ENCODE measurements at places on chromosomes 7 and 10.

- no peak for DNase-seq
Measured at GRCh38 chr10:11489591-11489990, 121.9 kb downstream of the USP6NL start.

- no peak for DNase-seq
Measured at GRCh38 chr7:26688936-26689506, 175.4 kb downstream of the SKAP2 start.

- DNase-seq: peak; percentile 26
Measured at GRCh38 chr10:103598654-103599115, 105.2 kb downstream of the NEURL1 start.

- no peak for DNase-seq
Measured at GRCh38 chr7:5436003-5436678, 12.5 kb upstream of the TNRC18 start.

DNA sequence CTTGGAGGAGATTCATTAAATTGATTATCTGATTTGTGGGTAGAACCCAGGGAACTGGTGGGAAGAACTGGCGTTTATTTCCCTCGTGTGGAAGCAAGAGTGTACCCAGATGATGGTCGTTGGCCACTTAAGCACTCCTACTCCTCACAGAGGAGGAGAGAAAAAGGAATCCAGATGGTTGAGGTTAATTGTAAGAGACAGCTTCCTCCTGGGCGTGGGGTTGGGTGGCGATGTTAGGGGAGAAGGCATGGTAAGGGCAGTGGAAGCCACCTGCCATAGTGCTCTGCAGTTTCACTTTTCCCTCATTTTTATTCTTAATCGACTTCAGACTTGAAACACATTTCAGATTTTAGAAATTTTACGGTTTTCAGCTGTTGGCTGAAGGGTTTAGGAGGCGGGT, 104.1 kb downstream of the DOCK1 start:
- DNase-seq: no peak

DNA sequence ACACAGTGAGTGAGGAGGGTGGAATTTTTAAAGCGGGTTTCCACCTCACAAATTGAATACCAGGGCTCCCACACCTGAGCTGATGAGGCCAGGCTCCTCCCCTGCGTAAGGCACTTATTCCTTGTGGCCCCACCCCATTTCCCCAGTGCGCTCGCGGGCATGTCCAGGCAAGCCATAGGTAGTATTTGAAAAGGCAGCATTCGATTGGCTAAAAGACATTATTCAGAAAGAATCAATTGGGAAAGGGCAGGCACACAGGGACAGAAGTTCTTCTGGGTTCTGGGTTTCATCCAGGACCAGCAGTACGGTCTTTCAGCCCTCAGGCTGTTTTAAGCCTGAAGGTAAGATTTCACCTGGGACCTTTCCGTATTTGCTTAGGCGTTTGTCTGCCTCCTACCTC, 222.3 kb downstream of the BBS9 start:
- no peak for DNase-seq

DNA sequence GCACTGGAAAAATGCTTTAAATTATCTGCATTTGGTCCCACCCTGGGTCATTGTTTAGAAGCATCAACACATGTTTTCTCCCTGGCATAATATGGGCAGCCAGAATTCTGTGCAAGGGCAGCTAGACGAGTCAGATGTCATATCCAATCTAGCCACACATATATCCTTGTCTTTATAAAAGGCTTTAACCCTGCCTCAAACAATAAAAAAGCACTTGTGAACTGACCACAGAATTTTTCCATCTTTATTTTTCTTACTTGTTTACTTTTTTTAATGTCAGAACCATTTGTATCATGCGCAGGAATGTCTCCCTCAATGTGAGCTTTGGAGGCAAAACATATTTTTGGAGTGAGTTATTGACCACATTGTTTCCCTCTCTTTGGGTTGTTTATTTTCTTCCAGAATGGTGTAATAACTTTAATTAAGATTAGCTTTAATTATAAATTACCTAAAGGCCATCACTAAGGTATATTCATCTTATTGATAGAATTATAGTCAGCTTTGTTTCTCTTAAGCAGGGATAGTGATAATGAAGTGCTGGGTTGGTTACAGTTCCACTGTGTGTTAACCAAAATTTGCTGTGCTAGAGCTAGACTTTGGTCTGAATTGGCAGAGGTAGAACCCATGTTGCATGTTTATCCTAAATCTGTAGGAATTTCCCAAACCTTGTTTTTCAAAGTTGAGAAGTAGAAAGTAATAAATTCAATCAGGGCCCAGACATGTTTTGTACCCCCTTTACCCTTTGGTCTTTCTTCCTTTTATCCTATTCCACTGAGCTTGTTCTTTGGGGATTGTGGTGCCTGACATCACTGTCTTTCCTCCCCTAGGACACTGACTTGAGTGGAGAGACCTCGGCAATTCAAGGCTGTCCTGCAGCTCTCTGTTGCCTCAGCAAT, 1078.4 kb downstream of the KCNMA1 start:
- no peak for DNase-seq

DNA sequence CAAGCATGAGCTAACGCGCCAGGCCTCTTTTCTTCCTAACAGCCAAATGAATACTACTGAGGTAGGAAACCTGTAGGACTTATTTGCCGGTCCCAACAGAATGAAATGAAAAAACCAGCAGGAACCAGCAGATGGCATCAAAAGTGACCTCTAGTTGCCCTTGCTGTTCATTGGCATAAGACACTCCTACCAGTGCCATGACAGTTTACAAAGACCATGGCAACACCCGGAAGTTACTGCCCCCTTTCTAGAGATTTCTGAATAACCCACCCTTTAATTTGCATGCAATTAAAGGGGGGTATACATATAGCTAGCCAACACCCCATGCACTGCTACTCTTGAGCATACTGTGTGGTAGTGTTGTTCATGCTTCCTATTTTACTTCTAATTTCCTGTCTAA, 65.2 kb downstream of the ATE1 start:
- no peak for DNase-seq

GRCh38 chr10:76675951-76676587, 961.5 kb downstream of the KCNMA1 start:
- no peak for DNase-seq

- peak; percentile 35 for DNase-seq
Measured at GRCh38 chr10:95814011-95814727, 58.2 kb downstream of the ENTPD1 start.

GRCh38 chr10:88763441-88763840, 3.6 kb downstream of the LIPN start:
- no peak for DNase-seq

GRCh38 chr10:45053569-45054100, 52.9 kb downstream of the ZNF22 start:
- no peak for DNase-seq

DNA sequence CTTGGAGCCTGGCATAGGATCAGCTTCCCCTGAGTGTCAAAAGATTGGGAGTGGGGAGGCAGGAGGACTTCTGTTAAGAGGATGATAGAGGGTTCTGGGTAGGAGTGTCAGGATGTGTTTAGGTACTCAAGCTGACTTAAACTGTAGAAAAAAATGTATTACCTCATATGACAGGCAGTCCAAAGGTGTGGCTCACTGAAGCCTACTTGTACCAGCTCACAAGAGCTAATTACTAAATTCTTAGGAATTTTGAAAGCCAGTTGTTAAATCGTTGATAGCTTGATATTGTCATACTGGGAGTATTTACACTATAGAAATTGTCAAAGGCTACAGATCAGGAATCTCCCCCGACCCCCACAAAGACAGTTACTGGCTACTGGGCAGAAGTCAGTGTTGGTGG, 32.1 kb downstream of the FAS start:
- DNase-seq: no peak

DNA sequence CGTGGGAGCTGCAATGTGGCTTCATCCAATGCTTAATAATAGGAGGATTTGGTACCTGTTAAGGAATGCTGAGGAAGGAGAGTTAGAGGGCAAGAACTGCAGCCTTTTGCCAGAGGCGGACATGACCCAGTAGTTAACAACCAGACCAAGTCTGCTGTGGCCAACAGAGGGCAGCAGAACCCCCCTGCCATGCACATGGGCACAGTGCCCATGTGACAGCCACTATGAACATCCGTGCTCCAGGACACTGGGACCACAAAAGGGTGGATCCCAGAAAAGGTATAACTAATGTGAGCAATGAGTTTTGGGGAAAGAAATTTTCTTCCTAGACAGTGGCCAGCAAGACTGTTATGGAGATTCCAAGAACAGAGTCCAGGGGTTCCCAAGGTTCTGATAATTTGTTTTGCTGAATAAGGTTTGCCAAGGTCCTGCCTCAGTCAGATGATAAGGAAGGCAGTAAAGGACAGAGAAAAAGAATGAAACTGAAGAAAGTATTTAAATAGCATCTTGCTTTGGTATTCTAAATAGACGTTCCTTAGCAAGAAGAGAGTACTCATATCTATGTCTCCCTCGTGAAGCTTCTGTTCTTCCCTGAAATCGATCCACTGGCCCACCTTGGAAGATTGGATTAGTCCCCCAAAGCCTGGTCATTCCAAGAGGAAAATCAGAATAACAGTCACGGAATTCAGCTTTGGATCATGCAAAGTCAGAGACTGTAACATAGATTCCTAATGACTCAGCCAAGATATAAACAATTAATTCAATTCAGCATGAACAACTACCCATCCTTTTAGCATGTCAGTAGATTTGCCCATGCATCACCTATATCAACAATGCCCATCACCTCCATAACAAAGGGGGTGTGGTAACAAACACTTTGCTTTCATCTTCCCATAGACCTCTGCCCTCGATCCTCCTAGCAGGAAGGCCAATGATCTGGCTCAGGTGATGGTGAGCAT, 56.0 kb downstream of the LGI1 start:
- DNase-seq: no peak

GRCh38 chr7:117399820-117400422, 27.4 kb downstream of the ASZ1 start:
- no peak for DNase-seq

- no peak for DNase-seq
Measured at GRCh38 chr10:613271-614138, 76.0 kb downstream of the DIP2C start.
